Upper lobe of left lung (tissue), 6 donors: ENCODE measurements at places on chromosomes 7 and 10. TPM values are rescaled to one million over a fixed set of nuclear protein-coding genes. Genes with fewer than 3 reads are reported as not detected.

The SPDYE18 gene
- total RNA-seq = not detected

DNA sequence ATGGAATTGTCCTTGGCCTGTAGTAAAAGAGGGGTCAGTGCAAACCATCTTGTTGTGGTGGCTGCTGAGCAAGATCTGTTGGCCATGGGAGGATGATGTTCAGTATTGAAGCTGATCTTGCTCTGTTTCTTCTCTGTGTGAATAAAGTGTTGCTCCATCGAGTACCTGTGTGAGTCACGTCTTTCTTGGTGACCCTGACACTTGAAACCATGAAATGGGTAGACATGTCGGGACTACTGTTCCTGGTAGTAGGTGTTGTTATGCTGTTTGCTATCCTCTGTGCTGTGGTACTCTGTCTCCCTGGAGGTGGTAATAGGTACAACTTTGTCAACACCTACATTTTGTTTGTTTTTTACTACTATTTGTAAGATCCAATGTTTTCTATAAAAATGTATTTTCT lies 330.6 kb downstream of the MDFIC start:
- H3K27me3 ChIP-seq = no peaks in the 10 kb centered on the region
- no peak overlapping the region for H3K27ac ChIP-seq
- DNase-seq = no peak

GRCh38 chr7:141158561-141158960 lies 84.7 kb downstream of the TMEM178B start:
- no peaks in the 10 kb centered on the region for H3K36me3 ChIP-seq
- H3K27ac ChIP-seq = no peak overlapping the region
- H3K4me3 ChIP-seq = no peak overlapping the region
- H3K27me3 ChIP-seq = no peaks in the 10 kb centered on the region
- no peaks in the 10 kb centered on the region for H3K4me1 ChIP-seq

The HMX2 gene
- not detected for total RNA-seq

The CALML5 gene
- not detected for total RNA-seq

- H3K27me3 ChIP-seq = no peaks in the 10 kb centered on the region
- no peak overlapping the region for H3K27ac ChIP-seq
- H3K36me3 ChIP-seq = peaks cover 16% of the 10 kb centered on the region
- H3K4me1 ChIP-seq = peaks cover 10% of the 10 kb centered on the region
- DNase-seq = no peak
Observed at GRCh38 chr7:149427096-149427680, 33.7 kb downstream of the ZNF777 start.

The RBM48 gene
- 13.6 TPM for total RNA-seq

GRCh38 chr7:111845853-111846252 lies 283.6 kb upstream of the IMMP2L start:
- no peak for DNase-seq
- H3K27ac ChIP-seq = no peak overlapping the region
- no peaks in the 10 kb centered on the region for H3K4me1 ChIP-seq
- no peak overlapping the region for H3K4me3 ChIP-seq
- H3K27me3 ChIP-seq = no peaks in the 10 kb centered on the region

The PSD gene
- 2.8 TPM for total RNA-seq

The NUTM2D gene
- 4.2 TPM for total RNA-seq

DNA sequence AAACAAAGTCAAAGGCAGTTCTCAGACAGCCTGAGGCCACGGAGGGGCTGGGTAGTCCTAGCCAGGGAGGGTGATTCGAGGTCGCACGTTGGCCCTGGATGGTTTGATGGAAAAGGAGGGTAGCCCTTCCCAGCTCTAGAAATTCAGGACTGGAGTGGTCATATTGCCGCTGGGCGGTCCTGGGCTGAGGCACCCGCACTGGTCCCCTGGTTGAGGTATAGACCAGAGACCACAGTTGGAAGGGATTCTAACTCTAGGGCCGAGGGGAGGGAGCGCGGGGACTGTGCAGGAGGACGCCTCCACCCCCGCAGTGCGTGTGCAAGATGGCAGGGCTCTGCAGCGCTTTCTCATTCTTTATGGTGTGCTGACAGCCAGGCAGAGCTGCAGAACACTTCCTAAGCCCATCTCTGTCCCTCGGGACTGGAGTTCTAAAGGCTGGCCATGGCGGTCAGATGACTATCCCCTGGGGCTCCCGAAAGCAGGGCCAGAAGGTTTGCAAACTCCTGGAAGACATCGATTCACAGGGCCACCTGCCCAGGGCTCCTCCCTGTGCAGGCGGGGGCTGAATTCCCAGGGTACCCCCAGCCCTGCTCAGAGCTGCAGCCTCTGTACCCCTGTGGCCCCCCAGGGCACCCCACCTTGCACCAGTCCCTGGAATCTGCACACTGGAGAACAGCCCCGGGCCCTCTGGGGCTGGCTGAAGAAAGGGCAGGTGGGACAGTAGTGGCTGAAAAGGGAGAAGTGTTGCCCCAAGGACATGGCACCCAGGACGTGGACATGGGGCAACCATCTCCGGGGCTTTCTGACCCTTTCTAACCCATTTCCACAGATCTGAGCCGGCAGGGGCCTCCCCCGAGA lies 51.0 kb upstream of the ELN start:
- no peaks in the 10 kb centered on the region for H3K36me3 ChIP-seq
- H3K27me3 ChIP-seq = no peaks in the 10 kb centered on the region
- peak; percentile 10 for DNase-seq
- H3K4me1 ChIP-seq = peaks cover 9% of the 10 kb centered on the region
- no peak overlapping the region for H3K27ac ChIP-seq

The MYH16 gene
- total RNA-seq = not detected

DNA sequence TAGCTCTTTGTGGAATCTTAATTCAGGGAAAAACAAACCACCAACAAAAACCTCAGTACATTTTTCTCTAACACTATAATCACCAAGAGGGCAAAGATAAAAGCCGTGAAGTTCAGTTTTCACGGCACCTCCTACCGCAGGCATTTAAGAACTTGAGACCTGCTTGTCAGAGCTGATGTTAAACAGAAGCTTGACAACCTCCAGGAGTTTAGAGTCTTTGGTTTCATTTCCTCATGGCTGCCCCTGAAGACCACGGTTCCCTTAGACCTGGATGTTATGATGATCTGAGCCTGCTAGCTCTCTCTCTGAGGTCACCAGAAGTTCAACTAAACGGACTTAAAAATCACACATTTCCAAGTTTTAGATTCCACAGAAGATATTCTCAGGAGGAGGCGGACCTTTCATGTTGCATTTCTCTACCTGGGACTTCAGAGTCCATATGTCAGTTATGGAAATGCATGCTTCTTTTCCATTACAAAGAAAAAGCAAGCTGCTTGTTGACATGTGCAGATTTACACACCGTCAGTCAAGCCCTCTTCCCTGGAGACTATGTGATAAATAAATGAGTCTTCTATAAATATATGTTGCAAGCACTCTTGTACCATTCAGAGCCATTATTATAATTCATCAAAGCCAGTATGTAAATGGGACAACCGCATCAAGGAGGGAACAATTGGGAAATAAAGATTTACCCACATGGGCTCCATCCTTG lies 258.0 kb downstream of the GFRA1 start:
- no peaks in the 10 kb centered on the region for H3K27me3 ChIP-seq
- H3K36me3 ChIP-seq = no peaks in the 10 kb centered on the region
- DNase-seq = no peak
- H3K27ac ChIP-seq = no peak overlapping the region

GRCh38 chr10:76887223-76888010 lies 750.2 kb downstream of the KCNMA1 start:
- no peaks in the 10 kb centered on the region for H3K4me1 ChIP-seq
- no peaks in the 10 kb centered on the region for H3K27me3 ChIP-seq
- H3K36me3 ChIP-seq = no peaks in the 10 kb centered on the region
- no peak overlapping the region for H3K4me3 ChIP-seq
- no peak overlapping the region for H3K27ac ChIP-seq

DNA sequence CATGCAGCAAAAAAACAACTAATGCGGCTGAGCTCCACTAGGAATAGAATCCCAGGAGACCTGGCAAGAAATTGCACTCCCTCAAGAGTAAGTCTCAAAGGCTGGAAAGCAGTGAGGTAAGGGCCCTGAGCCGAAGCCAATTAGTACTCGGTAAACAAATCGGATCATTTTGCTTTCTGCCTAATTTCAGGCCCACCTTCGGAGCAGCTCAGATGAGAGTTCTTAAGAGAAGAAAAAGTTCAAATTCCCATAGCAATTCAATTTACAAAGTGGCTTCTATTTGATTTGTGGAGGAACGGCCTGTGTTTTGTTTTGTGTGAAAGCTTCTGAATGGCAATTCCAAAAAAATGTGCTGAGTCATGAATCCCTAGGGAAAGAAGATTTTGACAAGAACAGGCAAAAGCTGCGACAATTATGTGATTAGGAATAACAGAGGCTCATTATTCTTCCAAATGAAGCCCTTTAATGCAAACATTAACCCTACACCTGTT lies 60.9 kb downstream of the SLC16A9 start:
- DNase-seq = no peak
- H3K27ac ChIP-seq = no peak overlapping the region
- H3K36me3 ChIP-seq = no peaks in the 10 kb centered on the region
- H3K27me3 ChIP-seq = no peaks in the 10 kb centered on the region
- H3K4me3 ChIP-seq = no peak overlapping the region

The KLLN gene
- 0.43 TPM for total RNA-seq

GRCh38 chr10:4825868-4826791 lies at the start of gene AKR1E2:
Gene AKR1E2, plus strand, starts transcription at chr10:4826207. Its CDS starts 118 bp downstream, at chr10:4826325.
- H3K36me3 ChIP-seq = no peaks in the 10 kb centered on the region
- H3K4me3 ChIP-seq = peak within 1 kb of the TSS; percentile 71
- no peaks in the 10 kb centered on the region for H3K4me1 ChIP-seq

GRCh38 chr7:79286181-79286580 lies 167.3 kb downstream of the MAGI2 start:
- no peak overlapping the region for H3K27ac ChIP-seq
- H3K36me3 ChIP-seq = no peaks in the 10 kb centered on the region
- H3K4me1 ChIP-seq = no peaks in the 10 kb centered on the region
- DNase-seq = no peak

DNA sequence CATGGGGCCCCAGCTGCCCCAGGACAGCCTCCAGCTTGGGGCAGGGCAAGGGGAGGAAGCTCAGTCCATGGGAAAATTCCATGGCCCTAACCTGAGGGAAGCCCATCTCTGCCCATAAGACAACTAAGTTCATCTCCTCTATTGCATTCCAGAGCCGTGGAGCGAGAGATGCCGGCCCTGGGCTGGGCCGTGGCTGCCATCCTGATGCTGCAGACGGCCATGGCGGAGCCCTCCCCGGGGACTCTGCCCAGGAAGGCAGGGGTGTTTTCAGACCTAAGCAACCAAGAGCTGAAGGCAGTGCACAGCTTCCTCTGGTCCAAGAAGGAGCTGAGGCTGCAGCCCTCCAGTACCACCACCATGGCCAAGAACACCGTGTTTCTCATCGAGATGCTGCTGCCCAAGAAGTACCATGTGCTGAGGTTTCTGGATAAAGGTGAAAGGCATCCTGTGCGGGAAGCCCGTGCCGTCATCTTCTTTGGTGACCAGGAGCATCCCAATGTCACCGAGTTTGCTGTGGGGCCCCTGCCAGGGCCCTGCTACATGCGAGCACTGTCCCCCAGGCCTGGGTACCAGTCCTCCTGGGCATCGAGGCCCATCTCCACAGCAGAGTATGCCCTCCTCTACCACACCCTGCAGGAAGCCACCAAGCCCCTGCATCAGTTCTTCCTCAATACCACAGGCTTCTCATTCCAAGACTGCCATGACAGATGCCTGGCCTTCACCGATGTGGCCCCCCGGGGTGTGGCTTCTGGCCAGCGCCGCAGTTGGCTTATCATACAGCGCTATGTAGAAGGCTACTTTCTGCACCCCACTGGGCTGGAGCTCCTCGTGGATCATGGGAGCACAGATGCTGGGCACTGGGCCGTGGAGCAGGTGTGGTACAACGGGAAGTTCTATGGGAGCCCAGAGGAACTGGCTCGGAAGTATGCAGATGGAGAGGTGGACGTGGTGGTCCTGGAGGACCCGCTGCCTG lies 4.3 kb downstream of the AOC1 start:
- no peaks in the 10 kb centered on the region for H3K36me3 ChIP-seq
- peak; percentile 60 for DNase-seq
- no peak overlapping the region for H3K4me3 ChIP-seq
- no peaks in the 10 kb centered on the region for H3K27me3 ChIP-seq
- no peak overlapping the region for H3K27ac ChIP-seq

GRCh38 chr7:114629762-114630161 lies 215.1 kb downstream of the FOXP2 start:
- no peaks in the 10 kb centered on the region for H3K27me3 ChIP-seq
- H3K27ac ChIP-seq = no peak overlapping the region
- H3K4me3 ChIP-seq = no peak overlapping the region
- no peak for DNase-seq

The MYO1G gene
- 46.5 TPM for total RNA-seq

The ZNF853 gene
- total RNA-seq = 10.3 TPM

The PPP1R17 gene
- not detected for total RNA-seq

The TMEM26 gene
- 2.0 TPM for total RNA-seq

DNA sequence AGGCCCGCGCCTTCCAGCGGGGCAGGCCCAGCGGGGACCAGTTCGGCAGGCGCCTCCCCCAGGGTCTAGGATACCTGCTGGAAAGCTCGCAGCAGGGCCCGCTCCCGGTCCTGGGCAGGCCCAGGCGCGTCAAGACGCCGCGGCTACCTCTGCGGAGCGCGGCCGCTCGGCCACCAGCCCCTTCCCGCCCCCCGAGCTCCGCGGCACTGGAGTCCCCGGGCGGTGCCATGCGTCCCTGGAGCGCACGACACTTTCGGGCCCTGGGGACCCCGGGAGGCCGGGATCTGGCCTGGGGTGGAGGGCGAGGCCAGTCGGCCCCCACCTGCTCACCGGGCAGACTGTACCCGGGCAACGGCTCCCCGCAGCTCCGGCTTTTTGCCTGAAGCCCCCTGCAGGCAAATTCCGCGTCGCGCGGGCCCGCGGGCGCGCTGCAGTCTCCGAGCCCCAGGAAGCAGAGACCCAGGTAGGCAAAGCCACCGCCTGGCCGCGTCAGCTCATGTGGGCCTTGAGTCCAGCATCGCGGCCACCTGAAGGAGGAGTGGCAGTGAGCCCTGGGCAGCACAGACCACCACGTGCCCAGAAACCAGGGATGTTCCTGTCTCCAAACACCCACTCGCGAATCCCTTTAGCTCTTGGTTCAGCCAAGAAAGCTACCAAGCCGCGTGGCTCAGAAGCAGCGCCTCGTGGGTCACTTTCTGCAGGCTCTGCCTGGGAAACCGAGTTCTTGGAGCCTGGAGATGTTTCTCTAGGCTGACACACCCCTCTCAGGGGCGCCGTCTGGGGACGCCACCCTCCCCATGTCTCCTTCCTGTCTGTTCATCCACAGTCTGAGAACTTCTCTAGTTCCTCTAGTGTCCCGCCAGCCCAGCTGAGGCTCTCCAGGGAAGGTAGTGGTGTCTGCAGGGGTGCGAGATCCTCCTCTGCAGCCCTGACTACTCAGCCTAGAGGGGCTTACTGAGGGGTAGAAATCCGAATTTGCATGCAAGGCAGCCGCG lies 46.1 kb upstream of the APBB1IP start:
- no peaks in the 10 kb centered on the region for H3K27me3 ChIP-seq
- H3K36me3 ChIP-seq = no peaks in the 10 kb centered on the region
- H3K27ac ChIP-seq = no peak overlapping the region

GRCh38 chr7:82183634-82184033 lies 259.9 kb downstream of the CACNA2D1 start:
- no peak overlapping the region for H3K4me3 ChIP-seq
- DNase-seq = no peak
- H3K4me1 ChIP-seq = no peaks in the 10 kb centered on the region

GRCh38 chr7:6359021-6359420 lies 86.6 kb upstream of the CYTH3 start:
- H3K36me3 ChIP-seq = no peaks in the 10 kb centered on the region
- H3K27me3 ChIP-seq = no peaks in the 10 kb centered on the region
- no peak overlapping the region for H3K4me3 ChIP-seq

- peaks cover 5% of the 10 kb centered on the region for H3K4me1 ChIP-seq
- DNase-seq = peak; percentile 22
- no peak overlapping the region for H3K4me3 ChIP-seq
- no peaks in the 10 kb centered on the region for H3K36me3 ChIP-seq
- no peaks in the 10 kb centered on the region for H3K27me3 ChIP-seq
Observed at GRCh38 chr7:122626785-122627184, 72.1 kb downstream of the RNF133 start.
